ENCODE measurements at places on chromosomes 3 and 15.

DNA sequence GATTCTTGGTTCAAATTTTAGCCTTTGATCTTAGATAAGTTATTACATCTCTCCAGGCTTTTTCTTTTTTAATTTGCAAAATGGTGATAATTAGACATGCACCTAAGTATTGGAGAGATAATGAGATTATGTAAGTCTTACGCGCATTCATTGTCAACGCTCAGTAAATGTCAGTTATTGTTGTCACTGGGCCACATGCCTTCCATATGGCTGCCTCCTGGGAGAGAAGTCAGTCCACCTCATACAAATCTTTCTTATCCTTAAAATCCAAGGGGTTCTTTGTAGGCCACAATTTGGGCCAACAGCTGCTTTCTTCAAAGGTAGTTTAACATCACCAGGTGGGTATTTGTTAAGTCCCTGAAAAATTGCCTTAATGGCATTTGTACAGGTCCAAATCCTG lies 25.5 kb upstream of the PTPRG start:
- DNase-seq = no peak

DNA sequence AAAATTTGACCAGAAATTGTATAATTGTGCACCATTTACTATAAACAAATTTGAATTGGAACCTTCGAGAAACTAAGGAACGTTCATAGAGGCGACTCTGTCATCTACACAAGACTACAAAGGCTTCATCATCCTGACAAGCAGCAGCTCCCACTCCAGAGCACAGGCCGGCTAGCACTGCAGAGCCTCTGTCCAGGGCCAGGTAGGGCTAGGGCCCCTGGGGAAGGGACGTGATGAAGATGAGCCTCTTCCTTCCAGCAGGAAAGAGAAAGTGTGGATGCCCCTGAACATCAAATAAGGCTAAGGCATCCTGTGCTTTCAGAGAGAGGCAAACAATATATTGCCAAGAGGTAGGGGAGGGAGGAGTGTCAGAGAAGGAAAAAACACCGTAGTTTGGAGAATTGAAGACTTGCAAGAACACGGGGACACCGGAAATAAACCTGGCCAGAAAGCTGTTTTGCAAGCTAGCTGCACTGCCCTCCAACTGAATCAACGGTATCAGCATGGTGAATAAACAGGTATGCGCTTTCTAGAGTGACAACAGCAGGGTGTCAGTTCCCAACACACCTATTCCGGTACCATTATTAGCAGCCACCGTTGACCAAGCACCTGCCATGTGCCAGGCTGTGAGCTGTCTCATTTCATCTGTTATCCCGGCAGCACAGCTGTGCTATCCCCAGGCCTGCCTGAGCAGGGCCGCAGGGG lies 12.4 kb downstream of the XXYLT1 start:
- no peak for DNase-seq

DNA sequence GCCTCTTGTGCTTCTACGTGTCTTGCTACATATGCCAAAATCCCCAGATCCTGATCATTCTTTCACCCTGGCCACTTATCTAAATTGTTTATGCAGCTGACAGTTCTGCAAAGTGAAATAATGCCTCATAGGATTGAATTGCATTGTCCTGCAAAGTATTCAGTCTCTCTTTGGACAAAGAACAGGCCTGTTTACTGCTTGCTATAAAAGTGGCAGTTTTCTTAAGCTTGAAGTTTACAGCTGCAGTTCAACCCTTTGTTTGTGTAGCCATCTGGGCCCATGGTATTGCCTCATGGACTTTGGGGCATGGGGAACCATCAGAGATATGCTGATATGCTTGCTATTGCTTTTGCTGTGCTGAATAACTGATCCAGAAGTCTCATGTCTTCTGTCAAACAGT lies 523.2 kb downstream of the OTOL1 start:
- no peak for DNase-seq

- DNase-seq = no peak
Measured at GRCh38 chr3:77051591-77051990, 11.7 kb downstream of the ROBO2 start.

DNA sequence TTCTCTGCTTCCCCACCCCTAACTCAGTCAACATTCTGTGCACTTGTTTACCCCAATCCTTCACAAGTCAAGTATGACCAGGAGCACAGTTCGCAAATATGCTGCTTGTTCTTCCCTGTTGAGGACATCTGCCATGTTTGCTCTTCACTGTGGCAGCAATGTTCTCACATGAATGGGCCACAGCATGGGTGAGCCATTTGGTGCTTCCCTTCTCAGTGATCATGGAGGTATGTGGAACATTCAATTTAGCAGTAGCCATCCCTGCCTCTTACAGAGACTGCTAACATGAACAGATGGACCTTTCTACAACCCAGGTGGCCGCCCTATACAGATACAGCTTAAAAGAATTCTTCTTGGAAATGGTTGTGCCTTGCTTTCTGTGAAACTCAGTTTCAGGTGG lies 660.1 kb upstream of the SGO1 start:
- DNase-seq = no peak
